ENCODE measurements at places on chromosomes 5 and 9.

DNA sequence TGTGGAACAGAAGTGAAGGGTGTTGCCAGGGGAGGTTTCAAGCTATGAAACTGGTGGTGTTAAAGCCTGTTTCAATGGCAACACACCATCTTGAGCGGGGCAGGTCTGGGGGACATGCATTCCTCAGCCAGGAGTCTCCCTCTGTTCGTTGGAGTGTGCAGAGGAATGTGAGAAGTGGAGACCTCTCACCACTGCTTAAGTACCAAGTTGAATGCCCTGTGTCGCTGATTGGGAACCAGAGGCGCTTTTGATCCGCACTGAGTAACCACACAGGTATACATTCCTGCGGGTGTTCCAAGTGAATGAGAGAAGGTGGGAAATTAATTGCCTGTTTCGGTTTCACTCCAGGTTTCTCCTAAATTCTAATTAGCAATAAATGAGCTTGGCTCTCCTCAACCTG lies 99.4 kb downstream of the LIX1 start:
- no peak for DNase-seq

GRCh38 chr9:16679327-16679821 lies 191.1 kb downstream of the BNC2 start:
- DNase-seq = no peak

DNA sequence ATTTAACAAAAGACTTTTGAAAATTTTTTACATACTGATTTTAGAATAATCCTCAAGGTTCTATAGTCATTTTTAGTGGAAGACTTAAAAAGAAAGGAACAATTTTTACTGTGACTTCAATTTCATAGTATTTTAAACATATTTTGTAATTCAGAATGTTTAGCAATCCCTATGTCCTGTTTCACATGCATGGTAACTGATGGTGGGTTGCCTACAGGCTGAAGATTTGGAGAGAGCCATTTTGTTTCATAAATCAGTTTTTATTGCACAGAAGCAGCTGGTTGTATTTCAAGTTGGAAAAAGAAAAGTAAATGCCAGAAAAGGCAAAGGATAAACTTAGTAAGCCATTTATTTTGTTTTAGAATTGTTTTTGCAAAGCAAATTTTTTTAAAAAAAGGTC lies 24.0 kb downstream of the STARD4 start:
- no peak for DNase-seq

- DNase-seq = no peak
Observed at GRCh38 chr5:102040326-102040725, 255.8 kb downstream of the SLCO4C1 start.

DNA sequence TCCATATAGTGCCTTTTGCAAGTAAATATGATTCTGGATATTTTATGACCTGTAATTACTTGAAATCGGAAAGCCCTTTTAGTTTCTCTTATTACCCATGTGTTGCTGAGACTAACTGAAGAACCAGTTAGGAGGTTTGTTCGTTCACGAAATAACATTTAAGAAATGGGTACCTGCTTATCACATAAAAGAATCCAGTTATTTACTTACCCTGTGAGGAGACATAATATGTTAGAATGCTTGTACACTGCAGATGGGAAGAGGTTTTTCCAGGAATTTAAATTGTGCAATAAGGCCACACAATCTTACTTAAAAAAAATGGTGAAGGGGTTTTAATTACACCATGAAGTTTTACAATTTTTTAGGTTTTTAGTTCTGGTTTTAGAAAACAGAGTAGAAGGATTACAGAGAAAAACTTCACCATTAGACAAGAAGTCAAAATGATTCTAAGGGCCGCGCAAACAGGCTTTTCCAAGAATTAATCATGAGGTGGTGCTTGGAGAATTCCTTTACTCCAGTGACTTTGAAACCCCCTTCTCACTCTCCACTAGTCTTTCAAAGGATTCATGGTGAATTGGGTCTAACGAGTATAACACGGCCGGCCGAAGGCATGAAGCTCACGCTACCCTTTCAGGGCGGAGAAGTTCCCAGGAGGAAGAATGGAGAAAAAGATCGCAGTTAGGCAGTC lies 1.1 kb upstream of the PTGER4 start:
- DNase-seq = no peak

GRCh38 chr9:19925674-19926503 lies 137.1 kb upstream of the SLC24A2 start:
- DNase-seq = peak; percentile 83

- no peak for DNase-seq
Observed at GRCh38 chr9:2043881-2044462, 28.8 kb downstream of the SMARCA2 start.

All from AG08396 (cell line).